SK-N-SH (cell line): ENCODE measurements at places on chromosomes 1 and 21.
A peak's percentile ranks its signal among the peaks of the same experiment; 100 is the strongest.

- DNase-seq: peak; percentile 21
Measured at GRCh38 chr21:45577801-45578175, 35.5 kb upstream of the SLC19A1 start.

GRCh38 chr21:34945288-34945687, 103.8 kb downstream of the RUNX1 start:
- no peak for DNase-seq

- no peak for DNase-seq
Measured at GRCh38 chr21:45146306-45146705, 71.9 kb downstream of the ADARB1 start.

- no peak for DNase-seq
Measured at GRCh38 chr1:76715474-76715873, 151.8 kb upstream of the ST6GALNAC5 start.

DNA sequence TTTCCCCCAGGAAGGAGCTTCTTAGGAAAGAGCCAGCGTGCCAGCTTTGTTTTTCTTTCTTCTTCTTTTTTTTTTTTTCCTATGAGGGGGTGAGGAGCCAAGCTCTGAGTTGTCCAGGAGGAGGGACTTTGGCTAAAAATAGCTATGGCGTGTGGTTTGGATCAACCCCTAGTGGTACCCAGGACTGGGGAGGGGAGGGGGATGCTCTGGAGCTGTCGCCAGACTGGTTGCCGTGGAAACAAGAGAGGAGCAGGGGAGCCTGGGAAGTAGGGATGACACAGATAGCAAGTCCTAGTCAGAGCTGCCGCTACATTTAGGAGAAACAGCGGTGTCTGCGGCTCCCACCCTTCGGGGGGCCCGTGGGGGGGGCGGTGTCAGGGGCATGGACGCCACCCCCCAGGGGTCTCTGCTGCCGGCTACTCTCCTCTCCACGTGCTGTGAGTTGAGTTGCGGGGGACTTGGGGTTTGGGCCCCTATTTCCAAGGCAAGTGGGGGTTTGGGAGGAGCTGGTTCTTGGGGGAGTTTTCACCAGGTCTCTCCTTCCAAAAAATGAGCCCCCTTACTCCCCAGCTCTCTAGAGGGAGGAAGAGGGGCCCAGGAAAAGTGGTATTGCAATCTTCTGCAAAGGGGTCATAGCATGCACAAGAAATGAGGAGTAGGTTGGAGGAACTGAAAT, at the start of gene KCNJ9:
Gene KCNJ9 (plus strand): TSS at position 278 of the 676 bp plus-strand sequence. CDS start 2,493 bp downstream, outside the sequence.
- peak; percentile 94 for DNase-seq

DNA sequence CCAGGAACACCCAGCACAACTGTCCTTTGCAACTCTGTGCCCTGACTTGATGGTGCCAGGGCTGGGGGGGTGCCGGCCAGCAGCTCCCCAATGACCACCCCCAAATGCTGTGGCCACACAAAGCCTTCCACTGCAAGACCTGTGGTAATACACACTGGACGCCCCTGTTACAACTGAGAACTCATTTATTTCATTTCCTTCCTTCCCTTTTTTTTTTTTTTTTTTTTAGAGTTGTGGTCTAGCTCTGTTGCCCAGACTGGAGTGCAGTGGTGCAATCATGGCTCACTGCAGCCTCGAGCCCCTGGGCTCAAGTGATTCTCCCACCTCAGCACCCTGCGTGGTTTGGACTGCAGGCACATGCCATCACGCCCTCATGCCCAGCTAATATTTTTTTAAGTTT, 25.2 kb downstream of the TP73 start:
- no peak for DNase-seq

GRCh38 chr1:8529901-8530300, 212.0 kb downstream of the SLC45A1 start:
- no peak for DNase-seq

GRCh38 chr1:220906561-220907334, 27.5 kb downstream of the HLX start:
- DNase-seq: no peak

DNA sequence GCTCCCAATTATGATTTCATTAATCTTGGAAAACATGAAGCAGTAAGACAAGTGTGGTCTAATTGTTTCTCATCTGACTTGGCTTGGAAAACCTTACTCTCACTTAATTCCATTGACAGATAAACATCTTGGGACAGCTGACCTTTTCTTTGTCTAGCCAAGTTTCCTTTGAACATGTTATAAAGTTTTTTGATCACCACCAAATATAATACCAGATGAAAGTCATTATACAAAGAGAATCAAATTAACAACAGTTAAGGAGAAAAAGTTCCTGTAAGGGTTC, 50.2 kb downstream of the ALG14 start:
- no peak for DNase-seq

DNA sequence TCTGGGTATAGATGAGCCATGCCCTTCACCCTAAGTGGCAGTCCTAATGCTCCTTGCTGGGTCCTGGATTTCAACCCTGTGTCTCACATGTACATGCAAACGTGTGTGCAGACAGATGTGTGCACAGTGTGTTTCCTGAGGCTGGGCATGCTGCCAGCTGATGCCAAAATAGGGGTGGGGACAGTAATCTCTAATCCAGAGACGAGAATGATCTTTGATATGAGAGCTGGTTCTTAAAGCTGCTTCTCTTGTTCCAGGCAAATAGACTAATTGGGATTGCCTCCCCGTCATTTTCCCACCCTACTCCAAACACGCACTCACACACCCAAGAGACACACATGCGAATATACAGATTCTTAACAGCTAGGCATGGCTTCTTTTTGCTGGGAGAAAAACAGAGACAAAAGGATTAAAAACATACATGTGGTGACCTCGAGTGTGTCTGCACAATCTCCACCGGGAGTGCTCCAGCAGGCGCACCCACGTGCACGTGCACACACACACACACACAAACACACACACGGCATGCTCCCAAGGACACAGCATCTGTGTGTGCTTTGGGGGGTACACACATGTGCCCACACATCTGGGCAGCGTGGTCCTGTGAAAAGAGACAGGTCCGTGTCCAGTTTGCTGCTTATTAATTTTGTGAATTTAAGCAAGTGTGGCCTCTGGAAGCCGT, 102.1 kb upstream of the ZBTB40 start:
- peak; percentile 61 for DNase-seq

DNA sequence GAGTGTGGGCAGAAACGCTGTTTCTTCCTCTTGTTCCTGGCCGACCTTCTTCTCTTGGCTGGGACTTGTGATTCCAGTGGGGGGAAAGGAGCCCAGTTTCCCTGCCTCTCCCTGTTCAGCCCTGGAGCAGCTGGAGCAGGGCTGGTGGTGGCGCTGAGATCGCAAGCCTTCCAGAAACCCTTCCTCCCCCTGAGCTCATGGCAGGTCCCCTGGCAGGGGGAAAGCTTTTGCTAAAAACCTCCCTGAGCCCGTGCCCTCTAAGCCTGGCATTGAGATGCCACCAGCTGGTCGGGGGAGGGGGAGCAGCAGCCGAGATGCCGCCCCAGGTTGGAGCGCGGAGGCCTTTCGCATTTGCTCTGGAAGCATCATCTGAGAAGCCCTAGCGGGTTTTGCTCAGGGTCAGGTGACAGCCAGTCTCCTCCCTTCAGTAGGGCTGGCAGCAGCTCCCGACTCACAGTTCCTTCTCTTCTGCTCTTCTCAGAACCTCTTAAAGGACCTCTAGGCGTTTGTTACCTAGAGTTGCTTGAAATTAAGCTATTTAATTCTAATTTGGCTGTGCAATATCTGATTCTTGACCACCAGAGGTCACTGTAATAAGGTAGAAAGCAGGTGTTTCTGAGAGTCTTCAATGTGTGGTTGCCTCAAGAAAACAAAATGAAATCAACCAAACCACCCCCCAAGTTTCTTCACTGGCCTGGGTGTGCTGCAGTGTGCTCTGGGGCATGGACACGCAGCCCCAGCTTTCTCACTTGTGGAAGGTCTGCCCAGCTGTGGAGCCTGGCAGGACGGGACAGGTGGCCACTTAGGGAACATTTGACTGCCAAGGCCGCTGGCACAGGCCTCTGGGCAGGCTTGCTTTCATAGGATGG, 257.3 kb downstream of the CAMTA1 start:
- DNase-seq: peak; percentile 59

- DNase-seq: no peak
Measured at GRCh38 chr1:165641231-165641987, 10.4 kb downstream of the MGST3 start.

DNA sequence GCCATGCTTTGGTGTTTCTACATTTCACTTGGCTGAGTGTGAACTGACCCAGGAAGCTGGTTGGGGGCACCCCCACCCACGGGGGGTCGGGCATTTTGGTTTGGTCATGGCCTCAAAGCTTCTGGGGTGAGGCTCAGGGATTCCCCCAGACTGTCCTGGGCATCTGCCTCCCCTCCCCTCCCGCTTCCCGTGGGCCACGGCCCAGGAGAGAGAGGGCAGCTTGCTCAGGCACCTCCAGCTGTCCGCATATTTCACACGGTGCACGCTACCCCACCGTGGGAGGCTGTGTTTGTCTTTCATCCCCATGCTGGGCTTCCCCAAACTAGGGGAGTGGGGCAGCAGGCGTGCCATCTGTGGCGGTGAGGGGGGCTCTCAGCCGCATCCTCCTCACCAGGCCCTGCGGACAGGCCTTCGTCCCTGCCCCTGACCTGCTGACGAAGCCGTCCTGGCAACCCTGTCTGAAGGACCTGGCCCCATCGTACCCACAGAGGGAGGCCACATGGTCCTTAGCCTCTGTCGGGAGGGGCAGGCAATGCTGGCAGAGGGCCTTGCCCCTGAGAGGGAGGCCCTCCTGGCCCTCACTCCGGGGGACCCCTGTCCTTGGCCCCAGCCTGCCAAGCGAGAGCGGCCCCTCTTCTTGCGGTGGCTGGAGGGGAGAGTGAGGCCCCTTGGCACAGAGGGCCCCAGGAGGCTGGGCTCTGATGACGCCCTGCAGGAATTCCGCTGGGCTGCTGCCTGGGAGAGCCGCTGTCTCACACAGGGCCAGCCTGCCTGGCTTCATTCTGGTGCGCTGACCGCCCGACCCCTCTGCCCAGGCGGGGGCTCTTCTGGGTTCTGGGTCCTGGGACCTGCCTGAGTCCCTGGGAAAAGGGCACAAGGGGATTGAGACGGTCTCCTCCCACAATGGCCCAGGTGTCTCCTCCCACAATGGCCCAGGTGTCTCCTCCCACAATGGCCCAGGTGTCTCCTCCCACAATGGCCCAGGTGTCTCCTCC, 22.1 kb downstream of the TP73 start:
- no peak for DNase-seq

- DNase-seq: no peak
Measured at GRCh38 chr1:173270243-173270642, 63.1 kb upstream of the TNFSF4 start.

DNA sequence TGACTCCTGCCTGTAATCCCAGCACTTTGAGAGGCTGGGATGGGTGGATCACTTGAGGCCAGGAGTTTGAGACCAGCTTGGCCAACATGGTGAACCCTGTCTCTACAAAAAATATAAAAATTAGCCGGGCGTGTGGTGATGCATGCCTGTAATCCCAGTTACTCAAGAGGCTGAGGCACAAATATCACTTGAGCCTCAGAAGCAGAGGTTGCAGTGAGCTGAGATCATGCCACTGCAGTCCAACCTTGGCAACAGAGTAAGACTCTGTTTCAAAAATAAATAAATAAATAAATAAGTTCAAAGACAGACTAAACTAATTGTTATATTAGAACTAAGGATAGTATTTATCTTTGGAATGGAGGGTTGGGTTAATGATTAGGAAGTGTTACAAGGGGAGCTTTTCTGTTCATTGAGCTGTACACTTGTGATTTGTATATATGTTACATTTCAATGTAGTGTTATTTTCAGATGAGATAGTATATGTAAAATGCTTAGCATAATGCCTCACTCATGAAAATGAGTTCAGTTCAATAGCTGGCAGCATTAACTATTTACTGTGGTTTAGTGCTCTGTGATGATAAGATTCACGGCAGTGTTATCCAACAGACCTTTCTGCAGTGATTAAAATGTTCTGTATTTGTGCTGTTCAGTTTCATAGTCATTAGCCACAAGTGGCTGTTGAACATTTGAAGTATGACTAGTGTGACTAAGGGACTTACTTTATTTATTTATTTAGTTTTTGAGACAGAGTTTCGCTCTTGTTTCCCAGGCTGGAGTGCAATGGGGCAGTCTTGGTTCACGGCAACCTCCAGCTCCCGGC, 47.7 kb downstream of the OSBPL9 start:
- no peak for DNase-seq

- DNase-seq: no peak
Measured at GRCh38 chr1:54188291-54188690, 11.5 kb downstream of the CYB5RL start.

- DNase-seq: no peak
Measured at GRCh38 chr1:154391086-154391770, 13.9 kb upstream of the IL6R start.

GRCh38 chr21:35738347-35738961, 321.9 kb downstream of the SETD4 start:
- DNase-seq: no peak

- DNase-seq: no peak
Measured at GRCh38 chr1:4324525-4324924, 329.9 kb upstream of the AJAP1 start.

DNA sequence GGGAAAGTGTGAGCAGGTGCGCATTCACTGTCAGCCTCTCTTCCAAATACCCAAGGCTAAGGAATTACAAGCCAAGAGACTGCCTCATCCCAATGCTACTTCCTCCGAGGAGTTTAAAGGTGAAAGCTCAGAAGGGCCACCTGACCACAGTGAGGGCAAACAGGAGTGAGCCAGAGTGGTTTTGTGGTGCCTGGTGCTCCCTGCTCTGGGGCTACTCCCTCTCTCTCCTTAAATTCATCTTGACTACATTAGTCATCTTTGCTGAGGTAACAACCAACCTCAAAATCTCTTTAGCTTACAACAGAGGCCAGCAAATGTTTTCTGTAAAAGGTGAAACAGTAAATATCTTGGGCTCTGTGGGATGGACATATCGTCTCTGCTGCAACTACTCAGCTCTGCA, 14.2 kb upstream of the ZBTB8A start:
- no peak for DNase-seq

- DNase-seq: no peak
Measured at GRCh38 chr21:42094811-42095210, 23.7 kb downstream of the UMODL1 start.

DNA sequence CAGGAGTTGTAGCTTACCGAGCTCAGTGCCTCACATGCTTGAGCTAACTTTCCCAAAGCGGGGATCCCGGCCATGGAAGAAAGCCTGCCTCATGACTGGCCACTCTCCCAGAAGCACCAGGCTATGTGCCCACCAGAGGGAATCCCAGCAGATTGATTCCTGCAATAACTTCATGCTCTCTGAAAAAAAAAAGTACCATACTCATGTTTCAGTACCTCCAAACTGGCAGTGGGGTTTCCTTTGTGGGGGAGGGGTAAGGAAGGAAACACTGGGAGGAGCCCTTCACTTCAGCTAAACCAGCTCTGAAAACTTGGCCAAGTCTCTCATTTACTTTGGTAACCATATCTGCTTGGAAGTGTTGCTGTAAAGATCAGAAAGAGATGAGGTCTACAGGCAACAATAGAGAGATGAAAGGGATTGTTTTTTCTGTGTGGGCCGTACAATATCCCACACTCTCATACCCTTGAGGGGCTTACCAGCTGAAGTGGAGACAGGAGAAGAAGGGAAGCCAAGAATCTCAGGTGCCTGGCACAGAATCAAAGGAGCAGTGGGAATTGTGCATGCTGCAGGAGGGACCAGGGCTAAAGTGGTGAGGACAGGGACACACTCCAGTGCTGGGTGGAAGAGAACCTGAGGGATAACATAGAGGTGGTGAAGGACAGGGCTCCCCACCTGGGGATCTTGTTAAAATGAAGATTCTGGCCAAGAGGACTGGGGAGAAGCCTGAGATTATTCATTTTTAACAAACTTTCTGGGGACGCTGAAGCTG, 42.4 kb upstream of the TACSTD2 start:
- DNase-seq: no peak

- DNase-seq: no peak
Measured at GRCh38 chr1:51048670-51049069, 53.4 kb upstream of the C1orf185 start.
